ENCODE measurements at places on chromosomes 6 and 20.

- DNase-seq, result no peak
Measured at GRCh38 chr20:55964790-55965189, 40.5 kb downstream of the CBLN4 start.

DNA sequence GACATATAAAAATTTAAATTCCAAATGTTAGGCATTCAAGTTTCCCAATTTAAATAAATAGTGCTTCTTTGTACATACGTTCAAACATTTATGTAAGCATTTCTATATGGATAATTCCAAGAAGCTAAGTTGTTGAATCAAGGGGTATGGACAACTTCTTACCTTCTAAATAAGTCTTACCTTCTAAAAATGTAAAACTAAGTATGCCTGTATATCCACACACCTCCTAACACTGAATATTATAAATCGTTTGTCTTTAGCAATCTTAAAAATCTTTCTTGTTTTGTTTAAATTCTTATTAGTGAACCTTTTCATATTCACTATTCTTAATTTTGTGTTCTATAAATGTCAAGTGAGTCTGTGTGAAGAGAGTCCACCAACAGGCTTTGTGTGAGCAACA, 2.5 kb upstream of the ZSCAN16 start:
- no peak for DNase-seq

DNA sequence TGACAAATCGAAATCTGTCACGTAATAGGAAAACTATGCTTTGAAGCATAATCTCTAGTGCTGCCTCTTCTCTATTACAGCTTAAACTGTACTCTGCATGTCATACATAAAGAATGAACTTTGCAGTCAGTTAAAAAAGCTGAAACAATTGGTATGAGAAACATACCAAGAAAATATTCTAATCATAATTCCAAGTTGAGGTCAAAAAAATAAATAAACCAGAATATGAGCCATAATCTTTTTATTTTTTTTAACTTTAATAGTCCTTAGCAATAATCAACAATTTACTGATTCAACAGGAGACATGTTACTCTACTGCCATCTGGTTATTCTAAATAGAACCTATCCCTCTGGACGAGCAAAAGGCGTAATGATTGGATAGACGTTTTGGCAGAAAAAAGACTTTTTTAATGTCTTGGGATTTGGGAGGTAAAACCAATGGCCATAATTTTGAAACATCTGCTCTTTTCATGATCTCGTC, 224.4 kb upstream of the FLRT3 start:
- no peak for DNase-seq

DNA sequence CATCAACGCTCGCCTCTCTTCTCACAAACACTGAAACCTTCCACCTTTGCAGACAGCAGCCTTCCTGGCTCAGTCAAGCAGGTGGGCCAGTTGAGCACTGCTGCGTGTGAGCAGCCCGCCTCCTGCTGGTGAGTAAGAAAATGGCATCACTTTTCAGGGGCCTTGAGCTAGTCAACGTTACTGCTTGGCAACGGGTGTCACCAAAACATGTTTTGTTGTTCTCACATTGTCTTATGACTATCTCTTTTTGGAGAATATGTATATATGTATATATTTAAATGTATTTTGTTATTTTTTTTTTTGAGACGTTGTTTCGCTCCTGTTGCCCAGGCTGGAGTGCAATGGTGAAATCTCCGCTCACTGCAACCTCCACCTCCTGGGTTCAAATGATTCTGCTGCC, 97.0 kb upstream of the AGPAT4 start:
- peak; percentile 69 for DNase-seq

DNA sequence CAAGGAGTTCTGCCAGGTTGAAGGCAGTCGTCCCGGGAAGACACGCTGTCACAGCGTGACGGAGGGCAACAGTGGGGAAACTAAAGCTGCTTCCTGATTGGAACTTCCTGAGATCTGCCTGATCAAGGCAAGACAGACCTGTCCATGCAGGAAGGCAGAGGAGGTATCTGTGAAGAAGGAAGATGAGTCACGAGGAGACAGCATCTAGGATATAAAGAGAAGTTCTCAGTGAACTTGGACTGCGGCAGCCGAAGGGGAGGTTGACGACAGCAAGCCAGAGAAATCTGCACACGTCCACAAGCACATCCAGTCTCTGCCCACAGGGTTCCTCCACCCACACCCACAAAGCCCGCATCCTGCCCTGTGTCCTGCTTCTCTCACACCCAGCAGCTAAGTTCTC, 38.6 kb downstream of the PREP start:
- DNase-seq, result no peak

DNA sequence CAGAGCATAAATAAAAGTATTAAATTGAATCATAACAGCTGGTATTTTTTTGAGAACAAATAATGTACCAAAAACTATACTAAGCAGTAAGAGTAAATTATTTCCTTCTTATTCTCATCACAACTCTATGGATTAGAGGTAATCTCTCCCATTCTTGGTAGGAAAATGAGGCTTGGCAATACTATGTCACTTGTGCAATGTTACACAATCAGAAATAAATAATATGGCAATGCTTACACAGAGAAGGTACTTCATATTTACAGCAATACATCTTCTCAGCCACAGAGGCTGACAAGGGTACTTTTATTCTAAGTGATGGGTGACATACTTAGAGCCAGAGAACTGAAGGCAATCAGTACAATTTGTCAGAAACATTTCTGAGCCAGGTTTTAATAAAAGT, 3.9 kb downstream of the DST start:
- no peak for DNase-seq

DNA sequence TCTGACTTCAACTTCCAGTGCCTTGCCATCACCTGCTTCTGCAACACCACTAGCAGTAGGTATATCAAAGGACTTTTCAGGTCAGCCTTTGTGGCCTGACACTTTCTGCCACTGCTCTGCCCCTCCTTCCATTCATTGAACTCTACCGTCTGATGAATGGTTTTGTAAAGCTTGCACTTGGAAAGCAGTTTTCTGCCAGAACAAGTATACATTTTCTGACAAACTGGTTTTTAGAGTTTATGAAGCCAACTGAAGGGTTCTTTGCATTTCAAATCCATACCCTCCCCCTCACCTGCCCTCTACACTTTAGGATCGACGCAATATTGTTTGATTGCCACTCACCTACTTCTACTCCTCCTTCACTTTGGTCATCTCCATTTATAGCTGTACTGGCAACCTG, 603.1 kb downstream of the HACE1 start:
- DNase-seq, result no peak

- no peak for DNase-seq
Measured at GRCh38 chr20:47713878-47714450, 71.3 kb downstream of the SULF2 start.

DNA sequence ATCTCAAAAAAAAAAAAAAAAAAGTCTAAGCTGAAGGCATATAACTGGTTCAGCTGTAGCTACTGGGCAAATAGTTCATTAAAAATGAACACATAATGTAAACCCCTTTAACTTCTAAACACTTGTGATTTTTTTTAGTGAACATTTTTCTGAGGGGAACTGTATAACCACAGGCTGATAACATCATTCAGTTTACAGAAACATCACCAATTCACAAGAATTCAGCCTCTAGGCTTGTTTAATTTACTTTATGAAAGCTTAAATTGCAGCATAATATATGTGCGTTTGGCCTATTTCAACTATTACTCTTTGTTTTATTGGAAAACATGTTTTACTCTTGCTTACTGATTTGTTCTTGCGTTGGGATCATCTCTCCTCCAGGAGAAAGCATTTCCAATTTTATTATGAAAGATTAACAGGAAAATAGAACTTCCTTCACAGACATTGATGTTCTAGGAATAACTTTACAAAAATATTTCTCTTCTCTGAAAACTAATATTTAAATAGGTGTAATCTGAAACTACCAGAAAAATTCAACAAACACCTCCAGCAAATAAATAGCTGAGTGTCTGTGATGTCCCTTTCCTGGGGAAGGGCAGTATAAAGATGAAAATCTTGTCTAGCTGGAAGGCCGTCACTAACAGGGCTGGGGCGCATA, 284.5 kb downstream of the UST start:
- DNase-seq, result no peak

GRCh38 chr6:148926478-148926877, 179.6 kb downstream of the UST start:
- no peak for DNase-seq

DNA sequence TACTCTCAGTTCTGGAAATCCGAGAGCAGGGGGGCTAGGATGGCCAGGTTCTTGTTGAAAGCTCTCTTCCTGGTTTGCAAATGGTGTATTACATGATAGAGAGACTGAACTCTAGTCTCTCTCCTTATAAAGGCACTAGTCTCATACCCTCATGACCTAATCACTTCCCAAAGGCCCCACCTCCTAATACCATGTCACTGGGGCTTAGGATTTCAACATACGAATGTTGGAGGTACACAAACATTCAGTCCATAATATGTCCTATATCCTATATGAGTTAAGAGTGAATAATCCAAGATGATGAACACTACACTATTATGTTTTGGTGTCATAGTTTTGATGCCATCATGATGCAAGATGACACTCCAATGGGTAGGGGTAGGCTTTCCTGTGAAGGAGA, 20.0 kb upstream of the TXLNB start:
- DNase-seq, result no peak

- no peak for DNase-seq
Measured at GRCh38 chr6:112144145-112144926, 56.9 kb downstream of the FAM229B start.

- DNase-seq, result no peak
Measured at GRCh38 chr6:87029711-87030314, 65.1 kb downstream of the CGA start.

- no peak for DNase-seq
Measured at GRCh38 chr6:5053864-5054244, 31.3 kb upstream of the PPP1R3G start.

DNA sequence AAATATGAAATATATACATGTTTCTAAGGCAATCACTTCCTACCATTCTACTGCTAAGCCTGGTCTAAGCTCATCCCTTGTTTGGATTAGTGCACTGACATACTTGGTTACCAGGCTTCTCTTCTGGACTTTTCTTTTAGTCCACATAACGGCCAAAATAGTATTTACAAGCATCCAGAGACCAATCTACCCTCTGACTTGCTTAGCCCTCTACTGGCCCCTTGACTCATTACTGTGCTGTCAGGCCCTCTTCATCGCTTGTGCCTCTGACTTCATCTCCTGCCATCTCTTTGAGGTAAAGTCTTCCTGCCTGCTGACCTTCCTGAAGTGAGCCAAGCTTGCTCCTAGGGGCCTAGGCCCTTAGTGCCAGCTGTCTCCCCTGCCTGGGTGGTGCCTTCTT, 35.1 kb downstream of the TULP4 start:
- no peak for DNase-seq

DNA sequence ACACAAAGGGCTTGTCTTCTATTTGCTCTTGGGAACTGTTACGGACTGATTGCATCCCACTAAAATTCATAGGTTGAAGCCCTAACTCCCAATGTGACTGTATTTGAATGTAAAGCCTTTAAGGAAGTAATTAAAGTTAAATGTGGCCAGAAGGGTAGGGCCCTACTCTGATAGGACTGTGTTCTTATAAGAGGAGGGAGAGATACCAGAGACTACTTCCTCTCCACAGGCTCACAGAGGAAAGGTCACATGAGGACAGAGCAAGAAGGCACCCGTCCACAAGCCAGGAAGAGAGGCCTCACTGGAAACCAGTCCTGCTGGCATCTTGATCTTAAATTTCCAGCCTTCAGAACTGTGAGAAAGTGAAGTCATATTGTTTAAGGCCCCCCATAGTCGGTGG, 211.9 kb downstream of the CDH26 start:
- no peak for DNase-seq

- DNase-seq, result no peak
Measured at GRCh38 chr20:41390889-41391288, 24.3 kb upstream of the EMILIN3 start.

DNA sequence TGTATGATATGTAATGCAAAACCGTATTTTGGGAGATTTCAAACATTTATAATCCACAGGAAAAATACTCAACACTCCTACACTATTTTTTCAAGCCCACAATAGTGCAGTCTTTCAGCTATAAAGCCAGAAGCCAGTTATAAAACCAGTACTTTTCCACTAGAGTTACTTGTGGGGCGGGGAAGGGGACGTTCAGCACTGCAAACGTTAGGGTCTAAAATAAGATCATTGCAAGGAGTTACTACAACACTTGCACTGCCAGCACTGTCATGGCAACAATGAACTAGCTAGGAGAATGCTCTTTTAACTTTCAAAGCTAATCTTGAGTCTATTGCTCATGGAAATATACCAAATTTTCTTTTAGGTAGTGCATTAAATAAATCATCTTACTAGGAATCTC, 14.7 kb downstream of the SESN1 start:
- no peak for DNase-seq

DNA sequence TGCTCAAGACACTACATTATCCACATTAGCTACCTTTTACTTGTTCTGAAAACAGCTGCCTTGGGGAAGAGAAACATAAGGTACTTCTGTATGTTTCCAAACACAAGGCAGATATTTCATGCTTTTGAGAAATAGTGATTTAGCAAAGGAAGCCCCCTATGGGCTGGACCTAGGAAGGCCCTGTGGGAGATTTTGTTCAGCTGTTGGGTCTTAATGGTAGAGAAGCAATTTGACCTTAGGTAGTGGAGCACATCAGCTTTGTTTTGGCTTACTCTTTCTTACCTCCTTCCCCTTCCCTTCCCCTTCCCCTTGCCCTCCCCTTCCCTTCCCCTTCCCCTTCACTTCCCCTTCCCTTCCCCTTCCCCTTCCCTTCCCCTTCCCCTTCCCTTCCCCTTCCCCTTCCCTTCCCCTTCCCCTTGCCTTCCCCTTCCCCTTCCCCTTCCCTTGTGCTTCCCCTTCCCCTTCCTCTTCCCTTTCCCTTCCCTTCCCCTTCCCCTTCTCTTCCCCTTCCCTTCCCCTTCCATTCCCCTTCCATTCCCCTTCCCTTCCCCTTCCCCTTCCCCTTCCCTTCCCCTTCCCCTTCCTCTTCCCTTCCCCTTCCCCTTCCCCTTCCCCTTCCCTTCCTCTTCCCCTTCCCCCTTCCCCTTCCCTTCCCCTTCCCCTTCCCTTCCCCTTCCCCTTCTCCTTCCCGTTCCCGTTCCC, 84.6 kb downstream of the ANKS1A start:
- no peak for DNase-seq

DNA sequence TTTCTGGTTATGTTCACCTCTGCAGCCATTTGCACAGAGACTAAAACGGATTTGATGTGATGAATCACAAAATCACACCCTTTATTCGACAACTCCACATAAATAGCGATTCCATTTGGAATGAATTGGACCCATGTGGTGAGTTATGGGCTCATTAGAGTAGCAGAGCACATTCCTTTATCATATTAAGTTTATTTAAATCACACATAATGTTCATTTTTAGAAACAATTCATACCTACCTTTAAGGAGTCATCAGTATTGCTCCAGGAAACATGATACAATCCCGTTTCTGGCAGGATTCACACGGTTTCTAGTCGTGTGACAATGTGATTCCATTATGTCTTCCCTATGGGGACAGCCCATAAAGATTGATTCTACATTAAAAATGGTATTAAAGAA, 303.5 kb downstream of the CDH4 start:
- DNase-seq, result no peak

Data from GM12891 (cell line).